ENCODE measurements at places on chromosomes 1 and 21.

- no peak for DNase-seq
Observed at GRCh38 chr1:204509186-204509635, 7.0 kb upstream of the MDM4 start.

- no peak for DNase-seq
Observed at GRCh38 chr1:201489643-201490261, 17.2 kb downstream of the CSRP1 start.

DNA sequence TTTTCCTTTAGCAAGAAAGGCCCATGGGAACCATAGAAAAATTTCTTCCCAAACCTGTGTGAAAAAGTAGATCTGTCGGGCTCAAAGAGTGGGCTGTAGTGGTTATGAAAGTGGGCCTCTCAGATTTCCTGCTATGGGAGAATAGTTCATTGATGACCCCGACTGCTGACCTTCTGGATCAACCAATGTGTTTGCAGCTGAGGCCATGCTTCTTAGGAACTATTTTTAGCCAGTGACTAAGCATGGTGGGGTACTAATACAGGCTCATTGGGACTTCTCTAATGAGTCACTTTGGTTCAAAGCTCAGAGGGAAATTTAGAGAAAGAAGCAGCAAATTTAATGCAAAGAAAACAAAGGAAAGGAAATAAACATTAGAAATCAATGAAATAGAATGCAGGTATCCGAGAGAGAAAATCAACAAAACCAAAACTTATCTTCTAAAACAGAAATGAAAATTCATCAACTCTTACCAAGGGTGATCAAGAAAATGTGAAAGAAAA is 12.6 kb upstream of the PSMA5 start:
- DNase-seq = no peak

DNA sequence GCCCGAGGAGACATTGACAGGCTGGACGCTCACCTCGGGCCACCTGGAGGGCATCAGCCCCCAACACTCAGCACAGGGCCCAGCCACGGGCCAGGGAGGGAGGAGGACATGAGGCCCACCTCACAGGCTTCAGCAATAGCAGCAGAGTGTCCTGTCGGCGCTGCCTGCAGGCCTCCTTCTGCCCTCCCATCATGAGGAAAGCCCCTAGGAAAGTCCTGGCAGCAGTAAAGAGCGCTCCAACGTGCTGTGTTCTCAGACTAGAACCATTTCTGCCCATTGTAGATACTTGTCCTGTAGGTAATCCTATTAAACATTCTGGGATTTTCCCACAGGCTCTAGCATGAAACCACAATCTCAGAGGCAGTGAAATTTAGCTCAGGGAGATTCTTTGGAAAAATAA is 62.0 kb upstream of the GALNT2 start:
- DNase-seq = no peak

- DNase-seq = no peak
Observed at GRCh38 chr1:81259625-81260411, 540.9 kb upstream of the ADGRL2 start.

Measured in stimulated activated CD8-positive, alpha-beta memory T cell treated with anti-CD3 and anti-CD28 coated beads, Interleukin-7, amount 100 ng/mL, for 1 hour (primary cell).